ENCODE measurements at places on chromosomes 1 and 21.

- DNase-seq: no peak
These were observed 9.5 kb downstream of the IL6R start for GRCh38 chr1:154414606-154415005.

DNA sequence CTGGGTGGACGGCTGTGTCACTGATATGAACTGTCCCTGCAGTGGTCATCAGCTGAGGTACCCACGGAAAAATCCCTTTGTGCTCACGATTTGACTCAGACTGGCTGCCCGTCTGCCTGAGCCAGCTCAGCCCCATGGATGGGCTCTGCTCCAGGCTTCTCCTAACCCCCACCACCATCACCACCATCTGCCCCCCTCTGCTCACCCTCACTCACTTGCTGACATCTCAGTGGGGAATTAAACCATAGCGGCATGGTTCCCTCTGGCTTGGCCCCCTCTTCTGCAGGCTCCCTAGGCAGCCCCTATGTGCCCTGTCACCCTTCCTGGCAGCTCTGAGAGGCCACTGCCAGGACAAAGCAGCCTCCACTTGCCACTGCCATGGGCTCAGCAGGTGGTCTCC lies 17.3 kb downstream of the SLC6A9 start:
- no peak for DNase-seq

- DNase-seq: no peak
These were observed 838.8 kb downstream of the KCNT2 start for GRCh38 chr1:195769461-195769860.

DNA sequence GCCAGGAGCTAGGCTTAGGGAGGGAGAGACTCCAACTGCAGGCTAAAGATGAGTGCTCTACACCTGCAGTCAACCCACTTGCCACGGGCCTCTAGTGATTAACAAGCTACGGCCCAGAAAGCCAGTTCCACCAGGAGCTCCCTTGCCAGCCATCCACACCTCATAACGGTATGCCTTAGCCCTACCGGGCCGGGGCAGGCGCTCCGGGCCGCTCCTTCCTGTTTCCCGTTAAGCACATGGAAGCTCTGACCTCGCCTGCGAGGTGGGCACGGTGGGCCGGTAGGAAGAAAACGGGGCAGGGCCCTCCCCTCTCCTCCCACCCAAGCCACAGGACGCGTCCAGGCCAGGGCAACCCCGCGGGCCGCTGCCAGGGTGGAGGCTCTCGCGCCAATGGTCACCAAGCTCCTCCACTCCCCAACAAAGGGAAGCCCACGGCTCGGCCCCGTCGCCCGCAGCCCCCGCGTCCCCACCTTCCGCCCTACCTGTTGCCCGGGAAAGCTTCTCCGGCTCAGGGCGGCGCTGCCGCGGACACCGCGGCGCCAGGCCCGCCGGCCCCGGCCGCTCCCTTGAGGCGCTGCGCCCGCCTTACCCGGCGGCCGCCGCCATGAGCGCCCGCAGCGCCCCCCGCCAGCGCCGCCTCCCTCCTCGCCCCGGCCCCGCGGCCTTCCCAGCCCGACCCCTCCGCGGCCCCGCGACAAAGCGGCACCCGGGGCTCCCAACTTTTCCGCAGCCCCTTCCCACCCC lies 627 bp downstream of the CERS2 start:
- peak; percentile 60 for DNase-seq

GRCh38 chr1:57512386-57512785 lies 88.5 kb upstream of the DAB1 start:
- DNase-seq: no peak

GRCh38 chr21:44521301-44521927 lies 18.6 kb downstream of the KRTAP10-1 start:
- DNase-seq: no peak

DNA sequence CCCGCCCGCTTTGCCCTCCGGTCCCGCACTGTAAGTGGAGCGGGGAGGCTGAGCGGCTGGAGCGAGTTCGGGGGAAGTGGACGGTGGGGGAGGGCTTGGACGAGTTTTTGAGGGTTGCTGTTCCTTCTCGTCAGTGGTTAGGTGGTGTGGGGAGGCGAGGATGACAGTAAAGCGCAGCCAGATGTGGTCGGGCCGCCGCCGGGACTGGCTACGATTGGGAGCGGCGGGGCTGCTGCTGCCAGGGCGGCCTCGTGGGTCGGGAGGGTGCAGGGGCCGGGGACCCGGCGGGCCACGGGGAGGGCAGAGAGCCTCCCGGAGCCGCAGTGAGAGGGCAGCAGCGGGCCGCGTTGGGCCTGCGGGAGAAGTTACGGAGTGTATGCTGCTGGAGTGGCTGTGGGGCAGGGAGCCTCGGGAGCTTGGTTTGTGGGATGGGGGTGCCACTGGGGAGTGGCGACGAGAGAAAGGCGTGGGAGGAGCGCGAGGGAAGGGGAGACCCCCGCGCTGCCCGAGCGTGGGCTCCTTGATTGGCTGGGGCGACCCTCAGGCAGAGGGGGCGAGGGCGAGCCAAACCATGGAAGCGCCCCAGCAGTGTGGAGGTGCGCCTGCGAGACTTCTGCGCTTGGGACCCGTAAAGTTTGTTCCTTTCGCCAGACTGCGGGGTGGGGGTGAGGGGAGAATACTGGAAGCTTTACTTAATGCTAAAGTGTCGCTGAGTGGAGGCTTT lies 2.1 kb downstream of the ADGRL2 start:
- no peak for DNase-seq

GRCh38 chr1:109762039-109762585 lies 1.6 kb downstream of the EPS8L3 start:
- DNase-seq: no peak

DNA sequence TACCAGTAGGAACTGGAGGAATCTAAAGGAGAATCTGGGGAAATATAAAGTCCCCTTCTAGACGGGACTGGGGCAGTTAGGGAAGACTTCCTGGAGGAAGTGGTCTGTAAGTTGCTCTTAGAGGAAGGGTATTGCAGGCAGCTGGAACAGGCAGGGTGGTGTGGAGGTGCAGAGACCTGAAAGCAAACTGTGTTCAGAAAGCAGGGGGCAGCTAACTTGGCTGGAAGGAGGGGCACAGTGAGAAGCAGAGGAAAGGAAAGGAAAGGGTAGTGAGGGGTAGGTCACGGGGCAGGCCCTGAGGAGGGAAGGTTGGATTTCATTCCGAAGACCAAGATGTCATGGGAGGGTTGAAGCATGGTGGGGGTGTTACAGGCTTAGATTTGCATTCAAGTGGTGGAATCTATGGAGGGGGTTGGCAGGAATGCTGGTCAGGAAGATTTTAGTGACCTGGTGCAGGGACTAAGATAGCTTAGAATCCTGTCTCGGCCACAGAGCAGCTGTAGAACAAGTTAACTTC lies 240.7 kb downstream of the FOXD2 start:
- DNase-seq: no peak

DNA sequence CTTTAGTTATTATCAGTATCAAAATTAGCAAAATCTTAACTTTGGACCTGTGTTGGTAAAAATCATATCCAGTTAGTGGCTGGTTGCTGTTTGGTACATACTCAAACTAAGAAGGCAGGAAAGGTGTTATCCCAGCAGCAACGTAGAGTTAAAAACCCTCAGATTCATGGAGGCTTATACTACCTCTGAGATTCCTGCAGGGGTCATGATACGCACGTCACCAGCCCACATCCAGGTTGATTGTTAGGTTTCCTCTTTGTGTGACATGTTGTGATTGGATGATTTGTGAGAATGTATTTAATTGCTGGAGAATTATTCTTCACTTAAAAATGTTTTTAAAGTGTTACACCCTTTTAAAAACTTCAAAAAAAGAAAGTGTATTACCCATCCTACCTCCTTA lies 423.3 kb upstream of the ADGRL2 start:
- no peak for DNase-seq

GRCh38 chr1:156945881-156946661 lies 25.6 kb downstream of the LRRC71 start:
- no peak for DNase-seq

- no peak for DNase-seq
These were observed 58.4 kb downstream of the ZNF281 start for GRCh38 chr1:200351425-200351824.

DNA sequence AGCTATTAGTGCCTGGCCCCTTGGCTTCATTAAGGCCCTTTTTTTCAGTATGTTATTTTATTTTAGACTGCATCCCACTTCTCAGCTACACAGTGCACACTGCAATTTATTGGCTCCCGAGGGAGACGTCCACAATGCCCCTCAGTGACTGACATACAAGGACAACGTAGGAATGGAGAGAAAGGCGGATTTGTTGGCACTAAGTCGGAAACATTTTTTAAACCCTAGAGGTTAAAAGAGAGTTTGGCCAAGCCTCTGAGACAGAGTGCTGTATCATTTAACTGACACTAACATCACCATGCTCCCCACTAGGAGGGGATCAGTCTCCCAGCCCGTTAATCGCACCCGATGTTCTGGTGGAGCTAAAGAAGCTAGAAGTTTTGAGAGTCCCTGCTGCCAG lies 45.7 kb upstream of the FOXD3 start:
- no peak for DNase-seq

GRCh38 chr1:234965111-234965510 lies 163.5 kb downstream of the TOMM20 start:
- DNase-seq: no peak

DNA sequence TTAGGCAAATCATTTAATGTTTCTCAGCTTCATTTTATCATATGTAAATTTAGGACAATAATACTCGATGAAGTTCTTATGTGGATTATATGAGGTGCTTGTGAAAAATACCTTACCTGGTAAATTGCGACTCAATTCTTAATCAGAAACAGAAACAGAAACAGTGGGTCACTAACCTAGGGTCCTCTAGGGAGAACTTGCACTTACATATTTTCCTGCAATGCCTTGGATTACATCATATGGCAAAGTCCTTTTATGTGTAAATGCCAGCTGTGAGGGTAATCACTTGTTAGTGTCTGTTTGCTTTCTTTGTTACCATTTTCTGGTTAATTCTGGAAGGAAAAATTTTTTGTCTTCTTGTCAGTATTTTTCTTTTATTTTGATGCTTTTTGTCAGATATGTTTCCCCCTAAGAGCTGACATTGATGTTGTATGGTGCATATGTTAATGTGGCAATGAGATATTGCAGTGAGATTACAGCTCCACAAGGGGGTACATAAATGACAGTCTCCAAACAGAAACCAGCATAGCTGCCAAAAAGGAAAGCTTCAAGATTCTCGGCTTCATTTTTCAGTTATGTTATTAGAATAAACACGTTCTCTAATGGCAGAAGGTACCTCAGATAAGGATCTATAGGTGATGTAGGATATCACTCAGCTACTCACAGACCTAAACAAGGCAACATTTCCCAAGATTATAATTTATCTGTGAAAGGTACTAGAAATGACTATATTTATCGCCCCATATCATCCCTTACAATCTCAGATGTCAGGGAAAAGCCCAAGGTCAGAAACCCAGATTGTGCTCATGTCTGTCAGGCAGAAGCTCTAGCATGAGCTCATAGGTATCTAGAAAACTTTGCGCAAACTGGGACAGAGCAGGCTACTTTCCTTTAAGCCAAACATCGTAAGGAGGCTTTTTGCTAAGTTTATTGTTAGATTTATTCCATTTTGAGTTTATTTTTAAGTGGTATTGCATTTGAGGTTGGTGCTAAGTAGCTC lies 119.9 kb downstream of the FASLG start:
- no peak for DNase-seq

DNA sequence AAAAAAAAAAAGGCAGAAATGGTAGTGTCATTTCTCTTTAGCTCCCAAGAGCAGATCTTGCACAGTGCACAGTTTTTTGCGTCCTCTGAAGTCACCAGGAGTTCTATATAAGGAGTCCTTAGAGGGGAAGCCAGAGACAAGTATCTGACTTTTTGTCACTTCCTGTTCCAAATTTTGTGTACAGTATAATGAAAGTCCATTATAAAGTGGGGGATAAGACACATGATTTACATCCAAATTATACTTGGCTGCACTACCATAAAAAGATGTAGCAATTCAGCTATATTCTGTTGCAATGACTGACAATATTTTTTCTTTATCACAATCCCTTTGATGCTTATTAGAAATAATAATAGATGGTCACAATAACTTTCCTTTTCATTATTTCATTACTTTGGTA lies 1276.9 kb upstream of the ADGRL2 start:
- DNase-seq: no peak

DNA sequence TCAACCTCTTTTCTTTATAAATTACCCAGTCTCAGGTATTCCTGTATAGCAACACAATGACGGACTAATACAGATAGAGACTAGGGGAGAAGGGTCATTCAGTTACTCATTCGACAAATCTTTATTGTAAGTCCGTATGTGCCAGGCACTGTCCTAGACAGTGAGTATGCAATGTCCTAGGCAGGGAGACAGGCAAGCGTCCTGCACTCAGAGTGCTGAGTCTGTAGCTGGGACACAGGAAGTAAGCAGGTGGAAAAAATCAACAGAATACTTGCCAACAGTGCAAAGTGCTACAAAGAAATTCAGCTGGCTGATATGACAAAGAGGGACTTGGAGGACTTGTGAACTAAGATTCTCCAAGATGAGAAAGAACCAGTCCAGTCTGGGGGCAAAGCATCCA lies 92.2 kb upstream of the ZBTB40 start:
- no peak for DNase-seq

DNA sequence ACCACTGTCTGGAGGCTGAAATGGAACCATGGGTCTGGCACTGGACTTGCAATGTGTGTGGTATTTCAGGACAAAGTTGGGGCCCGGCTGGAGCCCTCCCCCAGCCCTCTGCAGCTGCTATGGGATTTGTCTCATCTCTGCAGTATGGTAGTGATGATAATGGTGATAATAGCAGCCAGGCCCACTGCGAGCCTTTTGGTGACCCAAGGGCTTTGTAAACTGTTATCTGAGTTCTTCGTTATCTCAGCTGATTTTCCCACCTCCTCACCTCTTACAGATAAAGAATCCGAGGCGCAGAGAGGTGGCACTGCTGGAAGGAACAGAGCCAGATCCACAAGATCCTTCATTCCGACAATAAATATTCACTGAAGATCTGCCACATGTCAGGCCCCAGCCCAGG lies 11.7 kb upstream of the WNT4 start:
- DNase-seq: no peak

GRCh38 chr1:151529781-151530180 lies 10.3 kb upstream of the TUFT1 start:
- DNase-seq: no peak

GRCh38 chr1:116817582-116818064 lies 63.4 kb downstream of the CD2 start:
- DNase-seq: peak; percentile 86

GRCh38 chr1:208942394-208943130 lies 641.0 kb upstream of the CAMK1G start:
- no peak for DNase-seq

GRCh38 chr1:201178718-201179117 lies 11.9 kb upstream of the IGFN1 start:
- DNase-seq: no peak

DNA sequence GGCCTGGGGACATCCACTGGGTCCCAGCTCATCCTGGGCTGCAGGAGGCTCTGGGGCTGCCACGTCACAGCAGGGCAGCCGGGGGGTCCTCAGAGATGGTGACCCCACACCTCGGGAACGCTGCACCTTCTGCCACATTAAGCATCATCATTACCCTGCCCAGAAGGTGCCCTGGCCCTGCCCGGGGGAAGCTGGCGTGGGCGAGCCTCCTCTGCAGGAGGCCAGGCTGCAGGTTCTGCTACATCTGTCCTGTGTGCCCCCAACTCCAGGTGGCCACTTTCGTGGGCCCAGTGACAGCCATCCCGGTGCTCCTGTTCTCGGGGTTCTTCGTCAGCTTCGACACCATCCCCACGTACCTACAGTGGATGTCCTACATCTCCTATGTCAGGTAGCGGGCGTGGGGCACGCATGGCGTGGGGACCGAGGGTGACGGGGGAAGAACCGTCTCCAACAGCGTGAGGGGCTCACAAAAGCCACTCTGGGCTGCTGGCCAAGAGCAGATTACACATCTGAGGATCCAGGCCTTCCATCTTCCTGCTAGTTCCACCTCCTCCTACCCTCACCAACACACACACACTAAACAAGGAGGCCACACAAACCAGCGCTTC lies 20.8 kb downstream of the TFF3 start:
- DNase-seq: no peak
